ENCODE measurements at places on chromosomes 1 and 21. TPM values are rescaled to one million over a fixed set of nuclear protein-coding genes. Genes with fewer than 3 reads are reported as not detected.

The DRAXIN gene
- not detected for polyA plus RNA-seq

The NLRP3 gene
- polyA plus RNA-seq: 2.9 TPM

The OR10J1 gene
- not detected for polyA plus RNA-seq

The FAM110D gene
- 1.4 TPM for polyA plus RNA-seq

The S100A7A gene
- not detected for polyA plus RNA-seq

Measured in aorta (tissue), 5 donors.